ENCODE measurements at places on chromosomes 16 and 17. TPM values are rescaled to one million over a fixed set of nuclear protein-coding genes. Genes with fewer than 3 reads are reported as not detected.

CNGB1 gene
- not detected for total RNA-seq

CAMKK1 gene
- 8.0 TPM for total RNA-seq

WNT3 gene
- total RNA-seq: 0.89 TPM

ABCC3 gene
- total RNA-seq: 175 TPM

DNA sequence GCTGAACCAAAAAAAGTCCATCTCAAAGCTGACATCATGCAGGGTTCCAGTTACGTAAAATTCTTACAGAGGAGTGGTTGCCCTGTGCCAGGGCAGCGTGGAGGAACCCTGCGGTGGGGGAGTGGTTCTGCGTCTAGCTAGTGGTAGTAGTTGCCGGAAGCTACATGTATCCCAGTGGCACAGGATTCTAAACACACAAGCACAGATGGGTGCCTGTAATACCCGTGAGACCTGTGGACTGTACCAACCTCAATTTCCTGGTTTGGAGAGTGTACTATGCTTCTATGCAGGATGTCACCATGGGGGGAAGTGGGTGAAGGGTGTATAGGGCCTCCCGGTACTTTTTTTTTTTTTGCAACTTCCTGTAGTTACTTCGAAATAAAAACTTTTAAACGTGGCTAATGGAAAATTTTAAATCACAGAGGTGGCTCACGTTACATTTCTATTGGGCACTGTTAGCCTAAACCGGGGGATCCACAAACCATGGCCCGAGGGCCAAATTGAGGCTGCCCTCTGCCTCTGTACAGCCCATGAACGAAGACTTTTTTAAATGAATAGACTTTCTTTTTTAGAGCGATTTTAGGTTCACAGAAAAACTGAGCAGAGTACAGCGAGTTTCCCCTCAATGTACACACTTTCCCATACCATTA is 38.5 kb downstream of the TBC1D16 start:
- no peak for DNase-seq
- H3K4me3 ChIP-seq: no peak overlapping the region
- H3K27ac ChIP-seq: no peak overlapping the region

GRCh38 chr17:40547079-40547784 is 18.0 kb downstream of the CCR7 start:
- peak overlapping the region; percentile 95 for H3K27ac ChIP-seq
- no peaks in the 10 kb centered on the region for H3K27me3 ChIP-seq
- H3K4me3 ChIP-seq: no peak overlapping the region
- no peaks in the 10 kb centered on the region for H3K36me3 ChIP-seq
- no peak for DNase-seq

DNA sequence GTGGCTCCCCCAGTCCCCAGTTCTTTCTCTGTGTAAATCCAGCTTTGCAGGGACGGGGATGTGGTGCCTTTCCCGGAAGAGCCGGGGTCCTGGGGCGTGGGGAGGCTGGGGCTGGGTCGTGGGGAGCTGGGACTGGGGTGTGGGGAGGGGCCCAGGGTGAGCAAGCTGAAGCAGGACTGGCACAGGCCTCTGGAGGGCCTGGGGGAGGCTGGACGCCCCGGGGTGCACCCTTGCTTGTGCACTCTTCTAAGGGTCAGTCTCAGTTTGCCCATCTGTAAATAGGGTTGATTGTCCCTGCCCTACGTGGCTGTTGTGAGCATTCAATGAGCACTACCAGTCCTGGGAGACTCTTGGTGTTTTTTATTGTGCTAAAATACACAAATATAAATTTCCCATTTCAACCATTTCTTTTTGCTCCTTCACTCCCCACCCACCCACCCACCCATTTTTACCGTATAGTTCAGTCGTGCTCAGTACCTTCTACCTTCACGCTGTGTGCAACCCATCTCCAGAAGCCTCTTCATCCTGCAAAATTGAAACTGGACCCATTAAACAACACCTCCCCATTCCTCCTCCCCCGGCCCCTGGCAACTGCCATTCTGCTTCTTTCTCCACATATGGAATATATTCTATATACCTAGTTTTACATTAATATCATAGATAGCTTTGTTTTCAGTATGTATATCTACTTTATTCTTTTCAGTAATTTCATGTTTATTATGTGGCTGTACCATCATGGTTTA is 7.8 kb upstream of the TBC1D3B start:
- peaks cover 13% of the 10 kb centered on the region for H3K4me1 ChIP-seq
- no peak overlapping the region for H3K27ac ChIP-seq
- H3K4me3 ChIP-seq: no peak overlapping the region
- no peaks in the 10 kb centered on the region for H3K36me3 ChIP-seq
- peaks cover 5% of the 10 kb centered on the region for H3K27me3 ChIP-seq

- H3K36me3 ChIP-seq: no peaks in the 10 kb centered on the region
- no peak overlapping the region for H3K27ac ChIP-seq
- H3K4me1 ChIP-seq: peaks cover 9% of the 10 kb centered on the region
These were observed 1.1 kb downstream of the SYT17 start for GRCh38 chr16:19169082-19169639.

DNA sequence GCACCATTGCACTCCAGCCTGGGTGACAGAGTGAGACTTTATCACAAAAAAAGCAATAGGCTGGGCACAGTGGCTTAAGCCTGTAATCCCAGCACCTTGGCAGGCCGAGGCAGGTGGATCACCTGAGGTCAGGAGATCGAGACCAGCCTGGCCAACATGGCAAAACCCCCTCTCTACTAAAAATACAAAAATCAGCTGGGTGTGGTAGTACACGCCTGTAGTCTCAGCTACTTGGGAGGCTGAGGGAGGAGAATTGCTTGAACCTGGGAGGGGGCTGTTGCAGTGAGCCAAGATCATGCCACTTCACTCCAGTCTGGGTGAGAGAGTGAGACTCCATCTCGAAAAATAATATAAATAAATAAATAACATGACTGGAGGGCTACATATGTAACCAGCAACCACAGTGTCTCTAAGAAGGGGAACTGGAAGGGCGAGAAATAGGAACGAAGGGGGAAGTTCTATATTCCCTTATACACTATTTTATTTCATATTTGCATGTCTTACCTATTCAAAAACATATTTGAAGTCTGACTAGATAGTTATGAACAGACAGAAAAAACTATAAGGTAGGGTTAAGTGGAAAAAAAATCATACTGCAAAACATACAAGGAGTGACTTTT is 25.9 kb downstream of the MYH11 start:
- no peak for DNase-seq
- H3K27me3 ChIP-seq: no peaks in the 10 kb centered on the region
- H3K4me3 ChIP-seq: no peak overlapping the region

GRCh38 chr16:67404740-67405226 is 11.5 kb upstream of the TPPP3 start:
- H3K4me3 ChIP-seq: no peak overlapping the region
- H3K4me1 ChIP-seq: peaks cover 21% of the 10 kb centered on the region
- peak overlapping the region; percentile 61 for H3K27ac ChIP-seq
- peak; percentile 75 for DNase-seq

GRCh38 chr16:80985611-80986010 is 21.1 kb downstream of the CMC2 start:
- no peaks in the 10 kb centered on the region for H3K36me3 ChIP-seq
- H3K4me1 ChIP-seq: peaks cover 10% of the 10 kb centered on the region
- no peak for DNase-seq
- H3K27ac ChIP-seq: no peak overlapping the region

DNA sequence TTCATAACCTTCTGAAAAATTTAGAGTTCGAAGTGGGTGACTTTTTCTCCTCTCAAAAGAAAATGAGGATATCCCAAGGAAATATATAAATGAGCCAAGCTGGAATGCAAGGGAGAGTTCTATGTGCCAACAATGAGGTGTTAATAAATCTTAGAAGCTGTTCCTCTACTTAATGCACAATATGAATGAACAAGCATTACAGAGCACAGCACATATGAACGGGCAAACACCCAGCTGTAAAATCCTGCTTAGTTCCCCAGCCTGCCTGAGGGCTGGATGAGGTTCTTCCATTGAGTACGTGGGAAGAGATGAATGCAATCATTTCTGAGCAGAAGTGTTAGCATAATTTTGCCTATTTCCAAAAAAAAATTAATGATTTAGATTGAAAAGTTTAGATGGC is 58.1 kb downstream of the WDR59 start:
- H3K4me3 ChIP-seq: no peak overlapping the region
- peaks cover 2% of the 10 kb centered on the region for H3K36me3 ChIP-seq
- DNase-seq: no peak
- peaks cover 18% of the 10 kb centered on the region for H3K4me1 ChIP-seq
- no peaks in the 10 kb centered on the region for H3K27me3 ChIP-seq
- H3K27ac ChIP-seq: no peak overlapping the region

GRCh38 chr16:85859818-85860125 is 39.2 kb upstream of the IRF8 start:
- no peak for DNase-seq
- H3K27me3 ChIP-seq: no peaks in the 10 kb centered on the region
- H3K27ac ChIP-seq: no peak overlapping the region
- no peaks in the 10 kb centered on the region for H3K36me3 ChIP-seq
- no peaks in the 10 kb centered on the region for H3K4me1 ChIP-seq
- H3K4me3 ChIP-seq: no peak overlapping the region

- no peaks in the 10 kb centered on the region for H3K4me1 ChIP-seq
- H3K27me3 ChIP-seq: no peaks in the 10 kb centered on the region
- H3K4me3 ChIP-seq: no peak overlapping the region
- no peak overlapping the region for H3K27ac ChIP-seq
These were observed 61.6 kb downstream of the TNRC6C start for GRCh38 chr17:78019976-78020716.

GRCh38 chr17:81383504-81384421 is 11.5 kb upstream of the BAHCC1 start:
- H3K27me3 ChIP-seq: no peaks in the 10 kb centered on the region
- H3K27ac ChIP-seq: no peak overlapping the region
- peaks cover 18% of the 10 kb centered on the region for H3K4me1 ChIP-seq
- no peak for DNase-seq
- no peaks in the 10 kb centered on the region for H3K36me3 ChIP-seq
- no peak overlapping the region for H3K4me3 ChIP-seq

- no peaks in the 10 kb centered on the region for H3K36me3 ChIP-seq
- H3K4me3 ChIP-seq: no peak overlapping the region
- DNase-seq: no peak
These were observed 17.3 kb downstream of the KPNA2 start for GRCh38 chr17:68052810-68053209.

DNA sequence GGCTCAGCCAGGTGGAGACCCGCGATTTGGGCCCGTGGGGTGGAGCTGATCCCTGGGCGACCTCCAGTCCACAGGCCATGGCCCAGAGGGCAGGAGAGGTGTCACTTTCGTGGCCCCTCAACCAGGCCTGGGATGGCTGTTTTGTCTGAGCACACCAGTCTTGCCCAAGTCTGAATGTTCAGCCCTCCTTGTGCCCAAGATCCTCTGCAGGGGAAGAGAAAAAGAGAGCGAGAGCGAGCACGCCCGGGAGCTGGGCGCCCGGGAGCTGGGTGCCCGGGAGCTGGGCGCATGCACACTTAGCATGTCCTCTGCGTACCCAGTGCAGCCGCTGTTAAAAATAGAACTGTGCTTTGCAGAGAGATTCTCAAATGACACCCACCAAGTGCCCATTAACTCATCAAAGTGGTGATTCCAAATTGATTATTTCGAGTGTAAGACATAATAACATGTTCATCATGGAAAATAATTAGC is 403.3 kb upstream of the TNRC6C start:
- peaks cover 14% of the 10 kb centered on the region for H3K4me1 ChIP-seq
- no peaks in the 10 kb centered on the region for H3K36me3 ChIP-seq
- no peaks in the 10 kb centered on the region for H3K27me3 ChIP-seq
- no peak overlapping the region for H3K4me3 ChIP-seq
- peak; percentile 6 for DNase-seq

DNA sequence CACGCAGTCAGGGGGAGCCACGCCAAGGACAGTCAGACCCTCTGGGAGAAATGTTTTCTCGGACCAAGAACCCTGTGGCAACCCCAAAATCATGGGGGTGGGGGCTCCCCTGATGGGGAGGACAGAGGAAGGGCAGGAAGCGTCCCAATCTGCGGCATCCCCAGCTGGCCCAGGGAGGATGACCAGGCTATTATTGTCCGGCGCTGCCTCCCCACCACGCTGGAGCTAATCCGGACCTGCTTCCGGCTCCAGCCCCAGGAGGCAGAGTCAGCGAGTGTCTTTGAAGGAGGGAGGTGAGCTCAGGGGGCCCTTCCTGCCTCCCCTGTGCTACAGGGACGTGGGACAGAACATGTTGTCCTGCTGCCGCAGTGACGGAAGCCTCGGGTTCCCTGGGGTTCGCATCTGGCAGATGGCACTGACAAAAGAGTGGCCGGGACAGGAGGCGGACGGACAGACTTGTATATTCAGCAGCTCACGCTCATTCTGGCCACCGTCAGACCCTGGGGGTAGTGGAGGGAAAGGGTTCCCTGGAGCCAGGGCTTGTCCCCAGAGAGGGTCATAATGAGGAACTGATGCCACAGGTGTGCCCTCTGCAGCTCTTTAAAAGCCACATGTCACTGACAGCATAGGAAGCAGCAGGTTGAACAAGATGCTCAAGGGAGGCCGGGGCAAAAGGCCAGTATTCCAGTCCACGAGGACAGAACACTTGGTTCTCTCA is 54.3 kb upstream of the CDC42EP4 start:
- H3K4me1 ChIP-seq: peaks cover 15% of the 10 kb centered on the region
- H3K27ac ChIP-seq: peak overlapping the region; percentile 70
- no peaks in the 10 kb centered on the region for H3K27me3 ChIP-seq
- H3K36me3 ChIP-seq: no peaks in the 10 kb centered on the region

- no peak overlapping the region for H3K4me3 ChIP-seq
- H3K27ac ChIP-seq: no peak overlapping the region
- no peaks in the 10 kb centered on the region for H3K36me3 ChIP-seq
- no peaks in the 10 kb centered on the region for H3K4me1 ChIP-seq
These were observed 21.4 kb downstream of the BCAS3 start for GRCh38 chr17:60699090-60699489.

DNA sequence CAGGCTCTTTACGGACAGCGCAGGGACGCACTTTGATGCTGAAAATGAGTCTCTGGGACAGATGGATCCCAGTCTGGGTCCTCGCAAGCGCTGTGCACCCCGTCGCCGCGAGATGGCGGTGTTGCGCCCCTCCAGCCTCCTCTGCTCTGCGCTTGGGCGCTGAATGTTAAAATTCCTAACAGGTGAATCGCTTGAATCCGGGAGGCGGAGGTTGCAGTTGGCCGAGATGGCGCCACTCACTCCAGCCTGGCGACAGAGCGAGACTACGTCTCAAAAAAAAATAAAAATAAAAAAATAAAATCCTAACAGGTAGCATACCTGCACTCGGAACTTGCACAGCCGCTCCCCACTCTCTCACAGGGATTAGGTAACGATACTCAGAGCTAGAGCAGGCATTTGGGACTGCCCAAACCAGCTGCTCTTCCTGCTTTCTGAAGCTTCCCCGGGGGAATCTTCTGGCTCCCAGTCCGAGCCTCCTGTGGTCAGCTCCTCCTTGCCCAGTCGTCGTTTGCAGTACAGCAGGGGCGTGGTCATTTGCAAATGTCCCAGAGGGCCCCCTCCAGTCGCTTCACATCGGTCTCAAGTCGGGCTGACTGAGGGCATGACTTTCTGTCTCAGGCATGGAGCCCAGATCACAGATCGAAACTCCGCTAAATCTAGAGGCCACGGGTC is 26.2 kb upstream of the OSGIN1 start:
- DNase-seq: peak; percentile 86
- H3K4me1 ChIP-seq: no peaks in the 10 kb centered on the region
- no peaks in the 10 kb centered on the region for H3K27me3 ChIP-seq

- no peak for DNase-seq
- H3K4me3 ChIP-seq: no peak overlapping the region
- H3K27ac ChIP-seq: no peak overlapping the region
- no peaks in the 10 kb centered on the region for H3K27me3 ChIP-seq
- no peaks in the 10 kb centered on the region for H3K36me3 ChIP-seq
- H3K4me1 ChIP-seq: peaks cover 5% of the 10 kb centered on the region
These were observed 41.1 kb downstream of the TBC1D16 start for GRCh38 chr17:79994602-79995001.
